ENCODE measurements at places on chromosomes 6 and 20.

- no peak for DNase-seq
Observed at GRCh38 chr6:52712136-52712535, 41.2 kb downstream of the TMEM14A start.

DNA sequence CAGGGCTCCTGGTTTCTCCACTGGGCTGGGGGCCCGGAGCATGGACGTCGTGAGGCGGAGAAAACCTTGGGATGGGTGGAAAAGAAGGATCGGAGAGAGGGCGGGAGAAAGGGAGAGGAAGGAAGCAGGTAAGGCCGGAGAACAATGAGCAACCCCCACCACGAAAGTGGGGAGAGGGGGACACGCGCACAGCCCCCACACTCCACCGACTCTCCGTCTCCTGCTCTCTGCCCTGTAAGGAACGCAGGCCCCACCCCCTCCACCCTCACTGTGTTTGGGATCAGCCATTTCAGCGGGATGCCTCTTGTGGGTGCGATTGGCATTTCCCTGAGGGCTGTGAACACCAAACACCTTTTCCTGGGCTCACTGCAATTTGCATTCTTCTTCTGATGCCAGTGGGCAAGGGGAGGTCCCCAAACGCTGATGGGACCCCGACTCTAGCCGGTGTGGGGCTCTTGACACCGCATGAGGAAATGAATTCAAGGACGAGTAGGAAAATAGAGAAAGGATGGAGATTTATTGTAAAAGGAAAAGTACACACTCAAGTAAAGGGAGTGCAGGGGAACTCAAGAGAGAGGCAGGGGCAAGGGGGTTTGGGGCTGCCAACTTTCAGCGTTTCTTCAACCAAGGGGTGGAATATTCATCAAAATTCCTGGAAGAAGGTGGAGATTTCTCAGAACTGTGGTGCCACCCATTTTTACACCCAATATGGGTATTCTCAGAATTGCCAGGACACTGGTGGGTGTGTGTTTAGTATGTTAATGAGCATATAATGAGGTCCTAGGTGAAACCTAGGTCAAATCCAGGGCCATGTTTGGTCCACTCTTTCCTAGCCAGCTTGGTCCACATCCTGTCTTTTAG, 13.1 kb upstream of the RAET1L start:
- no peak for DNase-seq

GRCh38 chr6:157823001-157823527, at the start of gene SNX9:
SNX9 (plus strand) TSS chr6:157823246; CDS start chr6:157823435, 189 bp downstream.
- DNase-seq, result peak; percentile 28

DNA sequence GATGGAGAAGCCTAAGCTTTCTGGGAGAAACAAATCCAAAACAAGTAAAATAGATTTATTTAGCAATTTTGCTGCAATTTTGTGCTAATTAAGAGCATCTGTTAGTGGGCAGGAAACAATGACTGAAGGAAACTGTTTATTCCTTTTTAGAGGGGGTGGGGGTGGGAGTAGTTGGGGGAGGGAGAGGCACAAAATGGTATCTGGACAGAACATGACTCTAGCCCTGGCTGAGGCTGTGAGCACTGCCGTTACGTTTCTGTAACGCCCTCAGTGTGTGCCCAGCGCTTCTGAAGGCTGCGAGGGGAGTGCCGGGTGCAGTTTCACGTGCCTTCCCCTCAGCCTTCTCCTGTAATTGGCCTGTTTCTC, 28.8 kb downstream of the METTL24 start:
- DNase-seq, result no peak

GRCh38 chr6:130424710-130425109, 58.9 kb downstream of the TMEM200A start:
- no peak for DNase-seq

DNA sequence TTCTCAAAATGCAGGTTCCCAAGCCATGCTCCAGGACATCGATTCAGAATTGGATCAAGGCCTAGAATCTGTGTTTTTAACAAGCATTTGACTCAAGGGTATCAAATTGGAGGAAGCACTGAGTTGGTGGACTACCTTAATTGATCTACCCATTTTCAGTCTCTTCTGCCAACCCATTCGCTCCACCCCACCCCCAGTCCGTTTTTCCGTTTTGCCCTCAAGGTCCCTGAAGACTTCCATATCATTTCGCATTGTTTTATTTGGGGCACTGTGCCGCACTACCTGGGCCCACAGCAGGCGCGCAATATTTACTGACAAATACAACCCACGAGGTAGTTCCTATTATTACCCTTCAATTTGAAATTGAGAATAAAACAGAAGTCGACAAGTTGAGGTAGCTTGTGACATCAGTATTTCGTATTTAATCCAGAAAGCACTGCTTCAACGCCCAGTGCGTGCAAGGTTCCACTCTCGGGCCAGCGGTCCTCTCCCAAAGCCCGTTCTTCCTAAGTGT, 557 bp upstream of the DHX35 start:
- DNase-seq, result peak; percentile 52

DNA sequence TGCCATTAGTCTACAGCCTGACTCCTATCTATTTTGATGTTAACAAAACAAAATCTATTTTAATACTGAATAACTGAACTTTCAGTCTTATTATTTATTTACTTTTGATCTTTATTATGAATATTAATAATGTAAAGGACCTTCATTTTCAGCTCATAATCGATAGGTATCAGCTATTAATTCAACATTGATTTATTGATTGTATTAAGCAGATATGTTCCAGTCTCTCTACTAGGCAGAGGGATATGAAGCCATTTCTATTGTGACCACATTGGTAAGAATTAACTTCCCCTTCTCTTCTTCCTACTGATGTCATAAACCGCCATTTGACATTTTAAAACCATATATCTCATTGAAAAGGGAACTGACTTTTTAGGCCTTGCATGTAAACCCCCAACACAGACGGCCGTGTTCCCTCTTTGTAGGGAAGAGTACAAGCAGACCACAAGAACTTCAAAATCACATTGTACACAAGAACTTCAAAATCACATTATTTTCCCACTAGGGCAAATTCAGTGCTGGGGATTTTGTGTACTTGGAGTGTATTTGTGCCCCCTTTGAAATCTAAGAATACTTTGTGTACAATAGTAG, 69.5 kb upstream of the FABP7 start:
- no peak for DNase-seq

DNA sequence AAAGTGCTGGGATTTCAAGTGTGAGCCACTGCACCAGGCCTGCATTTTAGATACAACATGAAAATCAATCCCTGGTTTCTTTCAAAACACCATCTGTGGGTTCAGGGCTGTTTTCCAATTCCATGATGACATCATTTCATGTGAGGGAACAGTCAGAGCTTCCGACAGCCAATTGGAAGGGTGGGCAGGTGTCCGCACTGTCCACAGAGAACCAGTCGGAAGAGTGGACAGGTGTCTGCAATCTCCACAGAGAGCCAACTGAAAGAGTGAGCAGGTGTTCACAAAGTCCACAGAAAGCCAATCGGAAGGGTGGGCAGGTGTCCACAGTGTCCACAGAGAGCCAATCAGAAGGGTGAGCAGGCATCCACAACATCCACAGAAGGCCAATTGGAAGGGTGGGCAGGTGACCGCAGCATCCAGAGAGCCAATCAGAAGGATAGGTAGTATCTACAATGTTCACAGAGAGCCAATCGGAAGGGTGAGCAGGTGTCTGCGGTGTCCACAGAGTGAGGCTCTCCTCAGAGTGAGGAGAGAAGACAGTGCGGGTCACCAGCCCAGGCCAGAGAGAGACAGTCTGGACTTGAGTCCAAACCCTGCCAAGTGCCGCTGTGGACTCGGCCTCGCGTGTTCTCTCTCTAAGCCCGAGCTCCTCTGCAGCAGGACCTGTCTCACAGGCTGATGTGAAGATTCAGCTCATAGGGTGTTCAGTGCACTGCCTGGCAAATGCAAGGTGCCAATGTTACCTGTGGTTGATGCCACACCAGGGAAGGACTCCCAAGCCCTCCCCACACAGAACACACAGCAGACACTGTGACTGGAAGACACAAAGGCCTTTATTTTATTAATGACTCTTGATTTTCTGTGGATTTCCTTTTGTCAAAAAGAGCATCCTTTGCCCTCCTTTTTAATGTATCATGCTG, 57.3 kb downstream of the DLL1 start:
- no peak for DNase-seq

DNA sequence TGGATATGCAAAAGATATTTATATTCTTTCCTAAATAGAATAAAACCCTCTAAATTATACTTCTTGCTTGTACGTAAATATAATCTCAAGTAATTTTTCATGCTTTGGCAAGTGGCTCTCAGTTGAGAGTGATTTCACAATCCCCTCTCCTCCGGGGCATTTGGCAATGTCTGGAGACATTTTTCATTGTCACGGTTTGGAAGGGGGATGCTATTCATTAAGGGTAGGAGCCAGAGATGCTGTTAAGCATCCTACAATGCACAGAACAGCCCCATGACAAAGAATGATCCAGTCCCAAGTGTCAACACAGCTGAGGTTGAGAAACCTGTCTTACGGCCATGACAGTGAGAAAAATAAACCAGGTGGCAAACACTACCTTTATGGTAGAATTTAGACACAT, 75.7 kb downstream of the AGPAT4 start:
- DNase-seq, result no peak

GRCh38 chr6:152575161-152575560, 62.0 kb downstream of the SYNE1 start:
- no peak for DNase-seq

DNA sequence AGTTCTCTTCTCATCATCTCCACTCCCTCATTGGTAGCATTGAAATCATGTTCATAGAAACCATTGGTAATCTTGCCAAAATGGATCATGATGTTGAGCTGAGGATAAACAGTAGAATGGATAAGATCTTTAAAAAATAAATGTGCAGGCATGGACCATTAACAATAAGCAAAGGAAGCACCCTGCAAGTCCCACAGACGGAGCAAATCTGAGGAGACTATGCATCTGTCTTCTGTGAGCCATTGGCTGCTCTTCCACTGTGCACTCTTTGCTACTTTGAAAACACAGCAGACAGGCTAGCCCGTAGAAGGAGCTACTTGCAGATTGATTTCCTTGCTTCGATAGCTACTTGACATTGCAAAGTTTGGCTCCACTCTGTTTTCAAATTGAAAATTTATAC, 535.0 kb downstream of the PKHD1 start:
- DNase-seq, result no peak

DNA sequence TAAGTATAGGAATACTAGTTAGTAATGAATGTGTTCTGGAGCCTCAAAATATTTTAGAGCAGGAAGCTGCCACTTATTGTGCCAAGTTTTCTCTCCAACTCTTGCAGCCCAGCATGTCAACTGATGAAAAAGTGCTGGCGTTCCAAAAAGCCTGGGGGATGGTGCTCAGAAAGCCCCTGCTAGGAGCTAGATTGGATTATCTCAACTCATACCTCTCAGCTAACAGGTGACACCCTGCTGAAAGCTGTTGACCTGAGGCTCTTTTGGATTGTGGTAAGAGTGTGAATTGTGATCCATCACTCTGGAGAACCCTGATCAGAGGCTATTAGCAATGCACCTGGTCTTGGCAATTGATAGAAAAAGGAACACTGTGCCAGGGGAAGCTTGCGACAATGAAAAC, 580.4 kb downstream of the EYS start:
- DNase-seq, result peak; percentile 58

DNA sequence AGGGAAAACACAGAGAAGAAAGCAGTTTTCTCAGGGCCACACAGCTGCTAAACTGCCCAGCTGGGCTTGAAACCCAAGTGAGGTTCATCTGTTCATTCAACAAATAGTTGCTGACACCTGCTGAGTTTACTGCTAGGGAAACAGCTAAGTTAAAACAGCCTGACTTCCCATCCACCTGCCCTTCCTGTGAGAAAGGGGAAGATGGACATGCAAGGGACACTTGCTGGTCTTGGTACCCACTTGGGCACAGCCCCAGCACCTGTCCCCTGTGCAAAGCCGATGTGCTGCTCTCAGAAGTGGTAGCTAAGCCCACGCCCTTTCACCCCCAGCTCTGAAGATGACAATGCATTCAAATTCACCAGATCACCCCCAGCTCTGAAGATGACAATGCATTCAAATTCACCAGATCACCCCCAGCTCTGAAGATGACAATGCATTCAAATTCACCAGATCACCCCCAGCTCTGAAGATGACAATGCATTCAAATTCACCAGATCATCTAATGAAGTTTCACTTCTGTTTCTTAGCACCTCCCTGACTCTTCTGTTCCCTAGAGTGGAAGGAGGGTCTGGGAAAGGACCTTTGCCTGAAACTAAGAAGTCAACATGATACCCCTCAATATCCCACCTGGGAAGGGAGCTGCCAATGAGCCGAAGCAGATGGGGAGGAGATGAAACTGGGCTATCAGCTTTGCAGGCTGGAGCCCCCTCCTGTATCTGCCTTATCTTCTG, 46.0 kb upstream of the TOP1 start:
- no peak for DNase-seq

DNA sequence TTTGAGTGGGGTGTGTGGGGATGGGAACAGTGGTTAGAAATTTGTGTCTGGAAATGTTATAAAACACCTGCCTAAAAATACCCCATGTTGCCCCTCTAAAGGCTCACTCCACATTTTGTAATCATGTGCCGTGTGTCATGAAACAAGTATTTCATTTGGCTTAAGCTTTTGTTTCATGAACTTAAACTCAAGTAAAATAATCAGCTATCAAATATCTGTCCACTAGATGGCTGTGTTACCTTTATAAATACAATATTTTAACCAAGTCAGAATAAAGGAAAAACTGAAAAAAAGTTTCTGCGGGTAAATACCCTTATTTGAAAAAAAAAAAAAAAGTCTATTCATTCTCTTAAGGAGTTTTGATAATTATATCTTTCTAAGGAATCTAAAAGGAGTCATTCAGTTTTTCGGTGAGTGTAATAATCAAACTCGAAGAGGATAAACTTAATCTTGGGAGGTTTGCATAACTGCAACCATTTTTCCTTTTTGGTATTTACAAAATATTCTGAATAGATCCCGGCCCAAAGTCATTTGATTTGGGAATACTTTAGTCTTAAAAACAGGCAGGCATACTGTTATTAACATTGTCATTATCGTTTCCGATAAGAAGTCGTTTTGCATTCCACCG, 29.9 kb upstream of the MTRF1L start:
- peak; percentile 53 for DNase-seq

DNA sequence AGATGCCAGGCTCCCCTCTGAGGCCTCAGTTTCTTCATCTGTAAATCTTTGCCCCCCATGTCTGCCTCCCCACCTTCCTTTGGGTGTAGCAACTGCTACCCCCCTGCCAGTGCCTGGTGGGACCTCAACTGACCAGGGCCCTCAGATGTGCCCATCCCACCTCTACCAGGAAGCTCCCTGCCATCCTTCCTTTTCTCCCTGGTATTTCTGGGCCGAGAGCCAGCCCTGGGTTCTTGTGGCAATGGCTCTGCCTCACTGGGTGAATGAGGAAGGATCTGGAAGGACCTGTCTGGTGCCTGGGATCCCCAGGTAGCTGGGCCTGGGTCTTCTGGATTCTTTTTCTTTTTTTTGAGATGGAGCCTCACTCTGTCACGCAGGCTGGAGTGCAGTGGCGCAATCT, 141.1 kb upstream of the RNF24 start:
- no peak for DNase-seq
